Retinal pigment epithelial cell (primary cell): ENCODE measurements at places on chromosomes 11 and 22.

DNA sequence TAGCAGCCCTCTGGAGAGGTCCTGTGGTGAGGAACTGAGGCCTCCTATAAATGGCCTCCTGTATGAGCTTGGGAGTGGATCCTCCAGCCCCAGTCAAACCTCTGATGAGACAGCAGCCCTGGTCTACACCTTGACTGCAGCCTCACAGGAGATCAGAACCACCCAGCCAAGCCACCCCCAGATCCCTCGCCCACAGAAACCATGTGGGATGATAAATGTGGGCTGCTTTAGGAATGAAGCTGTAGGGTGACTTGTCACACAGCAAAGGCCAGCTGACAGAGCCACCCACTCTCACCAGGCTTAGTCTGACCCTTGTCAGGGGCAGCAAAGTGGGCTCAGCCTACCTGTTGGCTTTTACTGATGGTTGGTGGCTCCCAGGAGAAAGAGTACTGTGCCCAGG is 6.5 kb upstream of the KCNQ1OT1 start:
- DNase-seq, result no peak

DNA sequence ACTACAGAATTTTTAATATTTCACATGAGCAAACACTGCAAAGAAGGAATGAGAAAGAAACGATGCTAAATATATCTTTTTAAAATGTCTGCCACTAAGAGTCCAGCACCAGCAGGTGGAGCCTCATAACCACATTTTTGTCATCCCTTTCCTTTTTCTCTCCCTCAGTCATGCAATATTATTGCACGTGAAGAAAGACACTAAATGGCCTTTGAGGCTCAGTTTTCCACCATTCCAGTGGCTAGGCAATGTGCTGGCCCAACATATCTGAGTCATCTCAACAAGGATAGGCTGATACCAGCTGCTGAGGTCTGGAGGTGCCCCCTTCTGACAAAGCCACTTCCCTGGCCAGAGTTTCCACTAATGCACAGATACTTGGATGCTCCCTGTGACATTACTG is 1.8 kb downstream of the ALKBH8 start:
- DNase-seq, result no peak

- DNase-seq, result no peak
These were observed 615.7 kb downstream of the BRD1 start for GRCh38 chr22:49212002-49212401.

GRCh38 chr11:114211444-114212121 is 84.6 kb upstream of the NNMT start:
- DNase-seq, result no peak

DNA sequence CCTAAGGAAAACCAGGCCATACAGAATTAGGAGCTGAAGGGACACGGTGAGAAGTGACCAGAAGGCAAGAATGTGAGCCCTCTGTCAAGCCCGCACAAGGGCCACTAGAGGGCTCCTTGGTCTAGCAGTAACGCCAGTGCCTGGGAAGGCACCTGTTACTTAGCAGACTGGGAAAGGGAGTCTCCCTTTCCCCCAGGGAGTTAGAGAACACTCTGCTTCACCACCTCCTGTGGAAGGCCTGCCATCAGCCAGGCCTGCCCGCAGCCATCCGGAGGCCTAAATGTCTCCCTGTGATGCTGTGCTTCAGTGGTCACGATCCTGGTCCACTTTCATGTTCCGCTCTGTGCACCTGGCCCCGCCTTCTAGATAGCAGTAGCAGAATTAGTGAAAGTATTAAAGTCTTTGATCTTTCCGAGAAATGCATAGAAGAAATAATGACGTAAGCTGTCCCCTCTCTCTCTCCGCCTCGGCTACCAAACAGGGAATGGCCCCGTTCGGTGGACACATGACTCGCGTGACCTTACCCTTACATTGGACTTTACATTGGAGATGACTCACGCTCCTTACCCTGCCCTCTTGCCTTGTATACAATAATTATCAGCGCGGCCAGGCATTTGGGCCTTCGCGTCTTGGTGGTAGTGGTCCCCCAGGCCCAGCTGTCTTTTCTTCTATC is 10.7 kb upstream of the GSTP1 start:
- DNase-seq, result no peak

GRCh38 chr11:119692540-119692820 is 36.5 kb downstream of the NECTIN1 start:
- DNase-seq, result no peak

DNA sequence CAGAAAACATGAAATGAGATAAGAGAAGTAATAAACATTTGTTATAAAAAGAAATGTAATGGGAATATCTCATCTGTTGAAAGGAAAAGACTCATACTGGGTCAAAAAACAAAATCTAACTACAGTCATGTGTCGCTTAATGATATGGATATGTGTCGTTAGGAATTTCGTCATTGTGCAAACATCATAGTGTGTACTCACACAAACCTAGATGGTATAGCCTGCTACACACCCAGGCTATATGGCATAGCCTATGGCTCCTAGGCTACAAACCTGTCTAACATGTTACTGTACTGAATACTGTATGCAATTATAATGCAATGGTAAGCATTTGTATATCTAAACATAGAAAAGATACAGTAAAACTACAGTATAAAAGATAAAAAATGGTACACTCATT is 89.8 kb upstream of the ZC3H12C start:
- DNase-seq, result no peak

DNA sequence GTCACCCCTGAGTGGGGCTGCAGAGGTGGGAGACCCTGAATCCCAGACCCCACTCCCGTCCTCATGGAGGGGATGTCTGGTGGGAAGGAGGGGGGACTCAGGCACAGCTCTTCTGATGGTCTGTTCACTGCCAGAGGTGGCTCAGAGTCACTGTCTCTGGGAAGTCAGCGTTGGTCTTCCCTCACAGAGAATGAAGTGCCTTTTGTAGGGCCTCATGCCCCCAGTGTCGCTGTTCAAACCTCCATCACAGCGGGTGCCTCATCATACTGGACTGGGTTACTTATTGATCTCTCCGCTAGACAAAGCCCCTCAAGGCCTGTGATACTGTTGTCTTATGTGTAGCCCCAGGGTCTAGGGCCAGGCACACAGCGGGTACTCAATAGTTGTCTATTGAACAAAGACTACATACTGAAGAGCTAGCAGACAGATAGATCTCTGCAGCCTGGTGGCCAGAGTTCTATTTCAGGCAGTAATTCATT is 41.3 kb downstream of the CD6 start:
- DNase-seq, result no peak

- no peak for DNase-seq
These were observed 5.1 kb downstream of the ELF5 start for GRCh38 chr11:34508524-34508923.

DNA sequence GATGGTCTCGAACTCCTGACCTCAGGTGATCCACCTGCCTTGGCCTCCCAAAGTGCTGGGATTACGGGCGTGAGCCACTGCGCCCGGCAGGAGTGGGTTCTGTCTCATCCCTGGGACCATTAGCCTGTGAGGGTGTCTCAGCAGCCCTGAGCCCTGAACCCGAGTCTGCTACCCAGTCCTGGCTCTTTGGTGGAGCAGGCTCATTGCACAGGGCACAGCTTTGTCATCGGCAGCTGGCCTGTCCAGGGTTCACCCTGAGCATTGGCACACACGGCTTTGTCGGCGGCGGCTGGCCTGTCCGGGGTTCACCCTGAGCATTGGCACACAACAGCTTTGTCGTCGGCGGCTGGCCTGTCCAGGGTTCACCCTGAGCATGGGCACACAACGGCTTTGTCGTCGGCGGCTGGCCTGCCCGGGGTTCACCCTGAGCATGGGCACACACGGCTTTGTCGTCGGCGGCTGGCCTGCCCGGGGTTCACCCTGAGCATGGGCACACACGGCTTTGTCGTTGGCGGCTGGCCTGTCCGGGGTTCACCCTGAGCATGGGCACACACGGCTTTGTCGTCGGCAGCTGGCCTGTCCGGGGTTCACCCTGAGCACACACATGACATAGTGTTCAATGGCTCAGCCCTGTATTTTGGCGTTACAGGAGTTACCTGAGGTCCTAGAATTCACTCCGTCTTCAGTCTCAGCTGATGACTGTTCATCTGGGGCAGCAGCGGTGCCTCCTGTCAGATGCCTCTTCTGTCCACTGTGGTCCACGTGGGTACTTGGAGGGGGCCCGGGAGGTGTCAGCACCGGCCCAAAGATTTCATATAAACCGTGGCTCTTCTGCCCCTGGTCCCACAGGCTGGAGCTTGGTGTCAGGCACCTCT is 1082.5 kb downstream of the BRD1 start:
- DNase-seq, result no peak

GRCh38 chr11:62621027-62621566 is 689 bp downstream of the B3GAT3 start:
- no peak for DNase-seq

GRCh38 chr11:66084821-66085475 is 14.9 kb downstream of the PACS1 start:
- DNase-seq, result no peak

- no peak for DNase-seq
These were observed 19.4 kb downstream of the NPAT start for GRCh38 chr11:108203075-108203474.

DNA sequence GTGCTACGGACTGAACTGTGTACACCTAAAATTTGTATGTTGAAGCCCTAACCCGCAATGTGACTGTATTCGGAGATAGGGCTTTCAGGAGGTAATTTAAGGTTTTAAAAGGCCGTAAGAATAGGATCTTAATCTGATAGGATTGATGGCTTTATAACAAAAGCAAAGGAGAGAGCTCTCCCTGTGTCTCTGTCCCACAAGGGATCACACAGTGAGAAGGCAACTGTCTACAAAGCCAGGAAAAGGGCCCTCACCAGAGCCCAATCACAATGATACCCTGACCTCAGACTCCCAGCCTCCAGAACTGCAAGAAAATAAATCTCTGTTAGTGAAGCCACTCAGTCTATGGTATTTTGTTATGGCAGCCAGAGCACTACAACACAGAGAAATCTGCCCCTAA is 208.7 kb upstream of the ZC3H12C start:
- DNase-seq, result no peak

- no peak for DNase-seq
These were observed 16.2 kb downstream of the MISFA start for GRCh38 chr11:18615628-18616392.

DNA sequence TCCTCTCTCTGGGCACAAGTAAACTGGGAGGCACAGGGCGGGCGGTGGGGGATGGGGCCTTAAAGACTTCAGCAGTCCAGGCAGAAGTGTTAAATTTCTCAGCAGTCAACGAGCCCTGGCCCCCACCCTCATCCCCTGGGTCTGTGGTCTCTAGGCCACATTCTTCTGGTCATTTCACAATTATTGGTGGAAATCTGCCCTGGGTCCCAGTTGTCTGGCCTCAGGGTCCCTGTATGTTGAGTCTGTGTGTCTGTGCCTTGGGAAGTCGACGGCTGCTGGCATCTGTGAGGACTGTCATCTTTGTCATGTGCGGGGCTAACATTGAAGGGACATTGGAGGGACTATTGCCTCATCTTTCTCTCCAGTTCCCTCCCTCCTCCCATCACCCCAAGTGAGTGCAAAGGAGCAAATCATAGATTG is 1.7 kb downstream of the TSPAN18 start:
- DNase-seq, result no peak

GRCh38 chr11:64032050-64032449 is 3.7 kb upstream of the FLRT1 start:
- no peak for DNase-seq

DNA sequence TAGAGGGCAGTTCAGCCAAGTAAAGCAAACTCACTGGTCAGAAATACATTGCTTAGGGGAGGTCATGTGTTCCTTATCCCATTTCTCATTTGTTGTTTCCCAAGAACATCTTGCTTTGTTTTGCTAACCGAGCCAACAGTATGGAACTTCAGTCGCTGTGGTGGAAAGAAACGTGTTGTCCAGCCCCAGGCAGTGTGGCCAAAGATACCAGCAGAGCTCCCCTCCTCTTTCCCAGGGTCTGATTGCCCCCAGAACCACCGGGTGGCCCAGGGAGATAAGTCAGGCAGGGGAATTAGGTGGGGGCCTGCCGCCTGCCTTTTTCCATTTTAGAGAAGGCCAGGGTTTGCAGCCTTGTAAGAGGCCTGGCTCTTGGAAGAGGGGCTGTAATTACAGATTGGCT is 98.7 kb upstream of the CRYBB3 start:
- DNase-seq, result no peak

- no peak for DNase-seq
These were observed 88.1 kb downstream of the MN1 start for GRCh38 chr22:27713461-27713860.

DNA sequence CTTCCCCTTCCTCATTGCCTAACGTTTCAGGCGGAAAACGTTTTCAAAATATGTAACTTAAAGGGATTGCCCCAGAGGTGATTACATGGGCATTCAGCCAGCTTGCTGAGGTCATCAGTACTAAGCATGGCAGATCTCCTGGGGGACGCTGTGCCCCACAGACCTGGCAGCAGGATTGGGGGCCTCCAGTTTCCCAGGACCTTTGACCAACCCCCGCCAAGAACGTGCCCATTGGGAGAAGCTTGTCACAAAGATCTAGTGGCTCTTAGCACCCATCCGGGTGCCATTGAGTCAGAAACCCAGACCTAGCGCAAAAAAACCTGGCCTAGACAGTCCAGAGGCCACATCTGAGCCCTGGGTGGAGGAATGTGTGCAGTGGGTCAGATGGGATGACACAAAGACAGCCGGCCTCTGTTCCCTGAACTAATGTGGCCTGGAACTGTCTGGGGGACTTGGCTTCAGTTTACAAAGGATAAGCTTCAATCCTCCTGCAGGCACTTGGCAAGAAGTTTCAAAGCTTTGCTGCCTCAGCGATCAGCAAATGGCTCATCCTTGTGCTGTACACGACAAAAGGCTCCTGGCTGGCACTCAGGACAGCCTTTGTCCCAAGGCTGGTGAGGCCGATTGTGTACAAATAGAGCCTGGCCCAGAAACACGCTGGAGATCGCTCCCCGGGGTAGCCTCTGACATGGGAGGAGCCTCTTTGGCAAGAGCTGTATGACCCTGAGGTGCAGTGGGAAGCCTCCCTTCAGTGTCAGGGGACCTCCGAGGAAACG is 9.5 kb downstream of the C1QTNF6 start:
- peak; percentile 87 for DNase-seq

- no peak for DNase-seq
These were observed 815.7 kb downstream of the BRD1 start for GRCh38 chr22:49011769-49012648.

- no peak for DNase-seq
These were observed 5.3 kb downstream of the DMC1 start for GRCh38 chr22:38564669-38565068.

DNA sequence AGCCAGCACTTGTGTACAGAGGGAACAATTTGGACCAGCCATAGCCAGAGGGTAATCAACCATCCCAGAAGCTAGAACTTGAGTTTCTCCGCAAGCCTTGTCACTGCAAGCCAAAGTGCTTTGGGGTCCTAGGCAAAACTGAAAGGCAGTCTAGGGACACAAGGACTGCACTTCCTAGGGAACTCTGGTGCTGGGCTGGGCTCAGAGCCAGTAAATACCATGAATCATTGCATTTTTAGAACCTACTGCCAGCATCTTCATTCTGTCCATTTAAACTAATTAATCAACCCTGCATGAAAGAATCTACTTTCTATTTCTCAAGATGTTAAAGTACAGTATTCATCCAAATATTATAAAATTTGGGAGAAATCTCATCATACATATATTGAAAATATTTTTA is 20.0 kb downstream of the PATE3 start:
- no peak for DNase-seq

DNA sequence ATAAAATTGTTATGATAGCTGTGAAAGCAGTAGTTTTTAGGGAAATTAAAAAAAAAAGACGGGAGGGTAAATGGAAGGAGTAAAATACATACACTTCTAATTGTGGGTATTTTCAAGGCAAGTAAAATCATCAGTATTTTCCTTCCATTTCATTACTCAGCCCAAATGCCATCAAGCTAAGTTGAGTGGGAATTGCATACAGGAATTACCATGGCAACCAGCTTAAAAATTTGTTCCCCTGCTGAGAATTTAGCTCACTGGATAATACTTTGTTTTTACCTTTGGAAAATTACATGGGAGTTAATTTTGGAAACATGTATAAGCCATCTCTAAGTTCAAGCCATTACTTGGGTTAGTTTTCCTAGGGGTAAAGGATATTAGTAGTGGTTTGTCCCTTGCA is 1873.4 kb downstream of the LRRC4C start:
- DNase-seq, result no peak
